ENCODE measurements at places on chromosomes 4 and X.

GRCh38 chr4:82388405-82388804, 14.6 kb upstream of the HNRNPD start:
- DNase-seq, result no peak

DNA sequence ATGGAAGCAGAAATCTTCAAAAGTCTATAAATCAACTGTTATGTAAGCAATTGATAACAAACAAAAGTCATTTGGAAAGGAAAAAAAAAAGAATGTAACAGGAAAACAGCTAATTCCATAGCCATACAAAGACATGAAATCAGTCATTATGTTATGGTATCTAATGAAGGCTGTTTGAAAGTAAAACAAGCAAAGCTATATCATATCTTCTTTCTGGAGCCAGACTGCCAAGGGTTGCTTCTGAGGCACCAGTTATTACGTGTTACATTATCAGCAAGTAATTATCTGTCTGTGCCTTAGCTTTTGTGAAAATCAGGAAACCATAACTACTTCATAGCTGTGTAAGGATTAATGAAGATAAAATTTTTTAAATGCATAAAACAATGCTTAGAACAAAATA, 480.2 kb downstream of the FAT4 start:
- no peak for DNase-seq

- no peak for DNase-seq
Measured at GRCh38 chr4:100894339-100894870, 376.6 kb upstream of the EMCN start.

DNA sequence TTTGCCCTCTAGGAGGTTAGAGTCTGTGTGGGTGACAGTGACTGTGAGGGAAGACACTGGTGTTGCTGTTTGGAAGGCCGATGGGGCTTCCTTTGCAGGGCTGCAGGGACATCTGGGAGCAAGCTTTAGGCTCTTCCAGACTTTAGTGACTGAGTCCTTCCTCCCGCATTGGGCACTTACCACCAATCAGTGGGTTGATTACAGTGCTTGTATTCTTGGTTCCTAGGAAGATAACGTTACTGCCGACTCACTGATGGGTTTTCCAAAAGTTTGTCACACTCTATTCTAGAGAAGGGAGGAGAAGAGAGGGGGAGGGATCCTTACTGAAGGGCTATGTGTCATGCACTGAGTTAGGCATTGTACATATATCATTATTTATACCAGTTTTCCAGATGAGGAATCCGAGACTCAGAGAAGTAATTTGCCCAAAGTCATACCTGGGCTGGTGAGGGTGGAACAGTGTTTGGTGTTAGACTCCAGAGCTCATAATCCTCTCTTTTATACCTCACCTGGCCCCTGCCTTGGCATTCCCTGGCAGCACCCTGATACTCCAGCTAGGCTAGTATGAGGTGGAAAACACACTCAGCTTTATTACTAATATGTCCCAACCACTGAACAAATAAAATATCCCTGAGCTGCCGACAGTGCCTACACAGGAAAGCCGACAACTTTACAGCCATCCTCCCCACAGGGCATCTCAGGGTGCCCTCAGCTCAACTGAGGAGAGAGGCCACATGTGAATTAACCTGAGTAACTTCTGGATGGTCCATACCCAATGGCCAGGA, 3.8 kb downstream of the CHST7 start:
- peak; percentile 24 for DNase-seq

DNA sequence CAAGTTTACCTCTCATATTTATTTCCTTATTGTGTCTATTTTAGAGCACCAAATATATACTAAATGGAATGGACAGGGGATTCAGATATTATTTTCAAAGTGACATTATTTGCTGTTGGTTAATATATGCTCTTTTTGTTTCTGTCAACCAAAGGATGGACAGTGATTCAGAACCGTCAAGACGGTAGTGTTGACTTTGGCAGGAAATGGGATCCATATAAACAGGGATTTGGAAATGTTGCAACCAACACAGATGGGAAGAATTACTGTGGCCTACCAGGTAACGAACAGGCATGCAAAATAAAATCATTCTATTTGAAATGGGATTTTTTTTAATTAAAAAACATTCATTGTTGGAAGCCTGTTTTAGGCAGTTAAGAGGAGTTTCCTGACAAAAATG, 6.2 kb downstream of the FGB start:
- DNase-seq, result no peak

GRCh38 chr4:40719008-40719623, 30.6 kb upstream of the NSUN7 start:
- DNase-seq, result peak; percentile 69

DNA sequence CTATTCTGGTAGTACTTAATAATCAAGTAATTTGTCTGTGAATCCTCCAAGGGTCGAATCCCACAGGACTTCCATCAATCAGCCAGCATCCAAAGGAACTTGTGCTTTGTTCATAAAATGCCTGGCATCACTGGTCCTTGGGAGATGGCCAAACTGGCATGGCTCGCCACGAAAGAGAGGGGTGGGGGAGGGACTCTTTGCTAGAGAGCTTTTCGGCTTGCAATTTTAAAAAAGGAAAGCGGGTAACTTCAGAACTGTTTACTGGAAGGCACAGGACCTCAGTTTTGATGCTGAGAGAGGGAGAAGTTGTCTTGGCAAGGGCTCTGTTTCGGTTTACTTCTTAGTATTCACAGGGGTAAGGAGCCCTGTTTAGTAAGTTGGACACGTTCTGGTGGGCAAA, 79.4 kb upstream of the FHL1 start:
- DNase-seq, result no peak

GRCh38 chr4:67697860-67698687, 2.9 kb downstream of the UBA6 start:
- no peak for DNase-seq

GRCh38 chrX:21863241-21863640, 7.5 kb downstream of the YY2 start:
- no peak for DNase-seq
